Esophagus squamous epithelium (tissue), 5 donors: ENCODE measurements at places on chromosomes 3 and 15.

GRCh38 chr3:170410428-170411029 is 8.1 kb upstream of the CLDN11 start:
- DNase-seq = no peak

DNA sequence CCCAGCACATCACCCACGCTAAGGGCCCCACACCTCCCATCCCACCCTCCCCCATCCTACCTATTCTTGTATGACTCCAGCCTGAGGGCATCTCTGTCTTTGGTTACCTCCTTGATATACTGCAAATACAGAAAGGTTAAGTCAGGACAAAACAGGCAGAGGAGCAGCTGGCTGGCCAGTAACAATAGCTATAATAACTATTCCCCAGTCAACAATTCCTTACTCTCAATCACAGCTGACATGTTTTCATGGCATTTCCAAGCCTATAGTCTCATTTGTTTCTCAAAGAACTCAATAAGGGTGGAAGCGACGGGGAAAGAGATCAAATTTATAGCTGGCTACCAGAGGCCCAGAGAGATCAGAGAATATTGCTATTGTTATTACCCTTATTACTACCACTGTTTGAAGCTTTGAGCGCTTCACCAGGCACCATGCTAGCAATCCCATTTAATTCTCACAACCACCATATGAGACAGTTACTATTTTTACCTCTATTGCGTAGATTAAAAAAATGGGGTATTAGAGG is 93.0 kb upstream of the C2CD4B start:
- no peak for DNase-seq

DNA sequence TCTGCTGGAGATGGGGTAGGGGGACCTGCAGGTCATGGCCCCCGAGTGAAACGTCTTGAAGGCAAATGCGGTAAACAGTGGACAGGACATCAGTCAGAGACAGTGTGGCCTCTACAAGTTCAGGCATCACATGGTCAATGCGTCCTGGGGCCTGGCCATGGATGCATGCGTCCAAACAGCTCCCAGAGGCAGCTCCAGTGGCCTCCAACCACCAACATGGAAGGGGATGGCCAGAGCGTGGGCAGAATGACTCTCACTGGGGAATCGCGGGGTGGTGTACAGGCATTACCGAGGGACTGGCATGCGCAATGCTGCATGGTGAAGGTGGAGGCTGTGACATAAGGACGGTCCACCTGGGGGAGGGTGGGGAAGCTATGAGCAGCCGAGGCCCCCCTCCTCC is 35.6 kb upstream of the IQSEC1 start:
- no peak for DNase-seq

DNA sequence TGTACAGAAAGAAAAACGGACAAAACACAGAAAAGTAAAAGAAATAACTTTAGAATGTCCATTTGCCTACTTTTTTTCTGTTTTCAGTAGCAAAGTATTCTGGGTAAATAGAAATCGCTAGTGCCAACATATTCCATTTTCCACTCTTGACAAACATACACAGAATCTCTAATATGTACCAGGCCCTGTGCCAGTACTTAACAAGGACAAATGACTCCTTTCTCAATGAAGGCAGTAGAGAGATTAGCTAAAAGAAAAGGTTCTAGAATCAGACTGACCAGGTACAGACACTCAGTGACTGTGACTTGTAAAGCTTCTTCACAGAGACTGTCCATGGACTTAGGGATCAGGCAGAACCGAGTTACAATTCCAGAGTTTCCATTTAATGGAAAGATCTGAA is 165.8 kb upstream of the STAC start:
- DNase-seq = no peak

GRCh38 chr3:177449360-177450006 is 252.2 kb upstream of the TBL1XR1 start:
- no peak for DNase-seq
